ENCODE measurements at places on chromosomes 1 and 21.

DNA sequence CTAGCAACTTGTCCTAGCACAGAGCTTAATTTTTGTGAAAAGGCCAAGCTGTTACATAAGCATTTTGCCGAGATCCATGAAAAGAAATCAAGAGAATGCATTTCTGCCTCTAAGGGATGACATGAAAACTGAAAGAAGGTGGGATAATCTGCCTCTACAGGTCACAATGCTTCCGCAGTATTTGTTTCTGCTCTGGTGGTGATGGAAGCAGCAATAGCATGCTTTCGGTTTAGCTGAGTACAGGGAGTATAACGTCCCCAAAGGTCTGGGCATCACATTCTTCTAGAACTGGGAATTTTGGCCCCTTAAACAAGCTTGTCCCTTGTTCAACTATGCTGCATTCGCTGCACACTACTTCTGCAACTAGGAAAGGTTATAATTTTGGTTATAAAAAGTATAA is 14.4 kb upstream of the MAGI3 start:
- DNase-seq: no peak

DNA sequence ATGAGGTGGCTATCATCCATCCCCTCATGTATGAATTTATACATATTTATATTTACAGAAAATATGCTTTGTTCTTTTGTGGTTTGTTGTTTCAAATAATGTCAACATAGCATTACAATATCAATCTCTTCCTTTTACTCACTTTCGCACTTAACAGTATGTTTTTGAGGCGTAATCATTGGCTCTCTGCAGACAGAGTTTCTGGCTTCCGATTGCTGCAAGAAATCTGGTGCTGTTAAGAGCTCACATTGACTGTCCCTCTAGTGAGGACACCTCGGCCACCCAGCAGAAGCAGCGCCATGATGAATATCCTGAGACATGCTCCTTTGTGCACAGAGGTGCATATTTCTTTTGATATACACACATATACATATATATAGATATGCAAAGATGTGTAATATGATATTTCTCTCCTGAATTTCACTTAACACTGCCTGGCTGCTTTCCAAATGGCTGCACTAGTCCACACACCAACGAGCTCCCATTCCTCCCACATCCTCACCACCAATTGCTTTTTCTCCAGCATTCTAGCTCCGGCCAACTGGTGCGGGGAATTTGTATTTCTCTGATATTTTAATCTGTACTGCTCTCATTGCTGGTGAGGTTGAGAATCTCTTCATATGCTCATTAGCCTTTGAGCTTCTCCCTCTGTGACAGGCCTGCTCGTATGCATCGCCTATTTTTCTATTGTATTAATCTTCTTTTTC is 248.4 kb downstream of the SIPA1L2 start:
- DNase-seq: no peak

- peak; percentile 74 for DNase-seq
Observed at GRCh38 chr1:242523719-242524570, 552 bp downstream of the PLD5 start.

GRCh38 chr1:205434738-205435137 is 12.9 kb upstream of the LEMD1 start:
- DNase-seq: no peak

DNA sequence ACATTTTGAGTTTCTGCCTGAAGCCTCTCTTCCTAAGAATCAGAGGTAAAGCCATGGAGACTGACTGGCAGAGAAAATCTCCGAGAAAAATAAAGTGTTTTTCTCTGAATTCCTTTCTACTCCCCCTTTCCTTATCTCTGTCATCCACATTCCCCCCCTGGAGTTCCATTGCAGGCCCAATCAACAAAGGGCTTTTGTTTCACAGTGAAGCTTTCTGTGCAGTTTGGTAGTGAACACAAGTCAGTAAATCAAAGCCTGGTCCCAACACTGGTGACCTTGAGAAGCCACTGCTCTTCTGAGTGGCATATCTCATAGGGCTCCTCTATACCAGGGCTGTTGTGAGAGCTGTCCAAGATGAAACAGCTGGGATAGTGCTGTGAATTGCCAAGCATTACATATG is 228.4 kb downstream of the SEC16B start:
- DNase-seq: no peak

DNA sequence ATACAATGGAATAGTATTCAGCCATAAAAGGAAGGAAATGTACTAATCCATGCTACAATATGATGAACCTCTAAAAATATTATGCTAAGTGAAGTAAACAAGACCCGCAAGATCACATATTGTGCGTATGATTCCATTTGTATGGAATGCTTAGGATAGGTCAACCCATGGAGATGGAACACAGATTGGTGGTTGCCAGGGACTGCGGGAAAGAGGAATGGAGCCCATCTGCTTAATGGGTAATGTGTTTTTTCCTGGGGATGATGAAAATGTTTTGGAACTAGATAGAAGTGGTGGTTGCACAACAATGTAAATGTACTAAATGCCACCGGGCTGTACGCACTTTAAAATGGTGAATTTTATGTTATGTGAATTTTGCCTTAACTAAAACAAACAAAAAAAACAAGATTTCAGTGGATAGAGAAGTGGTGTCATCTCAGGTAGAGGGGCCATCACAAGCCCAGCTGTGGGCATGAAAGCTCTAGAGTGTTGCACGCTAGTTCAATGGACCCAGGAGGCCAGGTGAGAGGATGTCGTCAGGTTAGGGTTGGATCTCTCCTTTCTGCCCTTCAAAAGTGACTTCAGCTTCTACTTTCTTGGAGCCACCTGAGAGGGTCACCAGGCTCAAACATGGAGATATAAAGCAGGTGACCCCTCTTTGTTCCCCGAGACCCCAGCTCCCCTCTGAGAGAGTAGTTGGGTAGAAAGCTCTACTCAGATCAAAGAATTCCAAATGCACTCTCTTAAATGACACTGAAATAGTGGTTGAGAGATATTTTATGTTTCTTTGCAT is 2.5 kb downstream of the C1orf115 start:
- no peak for DNase-seq

DNA sequence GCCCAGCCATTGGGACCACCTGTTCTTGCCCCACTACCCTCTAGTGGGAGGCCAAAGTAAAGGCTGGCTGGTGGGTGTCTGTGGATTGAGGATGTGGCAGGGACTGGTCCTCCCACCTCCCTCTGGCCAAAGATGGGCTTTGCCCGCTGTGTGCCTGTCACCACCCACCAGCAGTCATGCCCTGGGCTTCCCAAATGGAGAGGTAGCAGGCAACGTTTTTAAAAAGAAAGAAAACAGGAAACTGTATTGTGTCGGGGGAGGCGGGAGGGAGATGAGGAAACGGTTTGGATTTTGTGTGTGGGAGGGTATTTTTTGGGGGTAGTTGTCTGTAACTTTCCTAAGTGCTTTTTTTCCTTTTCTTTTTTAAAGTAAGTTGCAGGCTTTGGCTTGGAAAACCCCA is 30.1 kb downstream of the SZRD1 start:
- DNase-seq: no peak

- DNase-seq: no peak
Observed at GRCh38 chr1:111904478-111905218, 84.8 kb downstream of the KCND3 start.

DNA sequence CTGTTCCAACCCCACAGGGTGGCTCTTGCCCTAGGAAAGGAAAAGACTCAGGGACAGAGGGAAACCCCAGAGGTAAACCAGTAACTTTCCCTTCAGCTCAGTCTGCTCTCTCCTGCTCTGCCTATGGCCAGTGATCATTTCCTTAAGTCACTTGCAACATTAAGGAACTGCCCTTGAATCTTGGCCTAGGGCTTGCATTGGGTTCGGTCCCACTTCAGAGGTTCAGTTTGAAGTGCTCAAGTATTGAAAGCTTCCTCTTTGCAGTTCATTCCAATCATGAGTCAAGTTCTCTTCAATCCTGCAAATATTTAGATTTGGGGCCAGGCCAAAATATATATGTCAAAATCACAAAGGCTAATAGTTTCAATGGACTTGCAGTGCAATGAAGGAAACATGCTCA is 97.7 kb upstream of the IRF2BP2 start:
- no peak for DNase-seq

GRCh38 chr1:5955479-5955977 is 36.7 kb downstream of the NPHP4 start:
- DNase-seq: no peak

DNA sequence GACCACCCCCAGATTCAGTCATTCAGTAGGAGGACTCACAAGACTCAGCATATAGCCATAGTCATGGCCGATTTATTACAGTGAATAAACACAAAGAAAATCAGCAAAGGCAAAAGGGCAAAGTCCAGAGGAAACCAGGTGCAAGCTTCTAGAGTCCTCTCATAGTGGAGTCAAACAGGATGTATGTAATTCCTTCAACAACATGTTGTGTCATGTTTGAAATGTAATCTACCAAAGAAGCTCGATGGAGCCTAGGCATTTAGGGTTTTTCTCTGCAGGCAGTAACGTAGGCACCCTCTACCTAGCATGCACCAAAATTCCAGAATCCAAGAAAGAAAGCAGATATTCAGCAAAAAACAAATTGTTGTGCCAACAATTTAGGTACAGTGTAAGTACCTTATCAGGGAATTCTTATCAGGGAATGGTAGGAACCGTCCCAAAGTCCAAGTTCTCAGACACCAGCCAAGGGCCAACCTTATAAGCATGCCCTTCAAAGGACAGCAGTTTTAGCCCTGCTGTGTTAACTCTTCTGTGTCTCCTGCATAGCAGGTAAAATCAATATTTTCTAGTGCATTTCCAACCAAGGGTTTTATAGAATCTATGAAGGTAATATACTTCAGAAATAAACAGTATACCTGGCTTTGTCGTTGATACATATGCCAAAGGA is 16.1 kb upstream of the SLAMF6 start:
- no peak for DNase-seq

- no peak for DNase-seq
Observed at GRCh38 chr1:98516306-98516705, 145.2 kb upstream of the SNX7 start.

DNA sequence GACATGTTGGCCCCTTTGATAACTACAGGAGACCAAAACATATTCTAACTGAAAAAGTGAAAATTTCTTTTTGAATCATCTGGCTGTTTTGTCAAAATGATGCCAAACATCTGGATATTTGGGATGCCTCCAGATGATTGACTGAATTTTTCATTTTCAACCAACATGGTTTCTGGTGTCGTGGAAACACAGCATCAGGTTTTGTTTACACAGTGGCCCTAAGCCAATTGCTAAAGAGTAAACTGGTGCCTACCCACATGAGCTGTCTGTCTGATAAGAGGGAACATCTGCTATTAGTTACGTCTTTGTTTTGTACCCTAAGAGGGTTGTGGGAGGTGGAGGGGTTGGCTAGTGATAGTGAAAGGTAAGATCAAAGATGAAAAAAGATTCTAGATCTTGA is 204.8 kb downstream of the KCNK2 start:
- no peak for DNase-seq

DNA sequence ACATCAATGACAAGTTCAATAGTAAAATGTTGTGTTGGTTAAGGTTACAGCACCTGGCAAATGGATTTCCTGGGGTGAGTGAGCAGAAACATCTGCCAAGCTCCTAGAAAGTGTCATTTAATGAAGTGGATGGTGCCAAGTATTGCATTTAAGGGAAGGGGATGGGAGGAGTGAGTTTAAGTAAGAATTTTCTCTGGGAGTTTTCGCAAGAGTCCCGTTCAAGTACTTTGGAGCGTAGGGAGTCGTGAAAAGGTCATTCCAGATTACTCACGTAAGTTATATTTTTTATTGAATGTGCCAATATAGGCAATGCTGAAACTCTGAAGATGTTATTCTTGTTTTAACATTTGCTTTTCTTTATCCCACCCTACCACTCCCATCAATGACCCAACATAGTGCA is 117.4 kb upstream of the RAB3GAP2 start:
- no peak for DNase-seq

GRCh38 chr1:3898994-3899753 is 898 bp downstream of the C1orf174 start:
- DNase-seq: no peak

DNA sequence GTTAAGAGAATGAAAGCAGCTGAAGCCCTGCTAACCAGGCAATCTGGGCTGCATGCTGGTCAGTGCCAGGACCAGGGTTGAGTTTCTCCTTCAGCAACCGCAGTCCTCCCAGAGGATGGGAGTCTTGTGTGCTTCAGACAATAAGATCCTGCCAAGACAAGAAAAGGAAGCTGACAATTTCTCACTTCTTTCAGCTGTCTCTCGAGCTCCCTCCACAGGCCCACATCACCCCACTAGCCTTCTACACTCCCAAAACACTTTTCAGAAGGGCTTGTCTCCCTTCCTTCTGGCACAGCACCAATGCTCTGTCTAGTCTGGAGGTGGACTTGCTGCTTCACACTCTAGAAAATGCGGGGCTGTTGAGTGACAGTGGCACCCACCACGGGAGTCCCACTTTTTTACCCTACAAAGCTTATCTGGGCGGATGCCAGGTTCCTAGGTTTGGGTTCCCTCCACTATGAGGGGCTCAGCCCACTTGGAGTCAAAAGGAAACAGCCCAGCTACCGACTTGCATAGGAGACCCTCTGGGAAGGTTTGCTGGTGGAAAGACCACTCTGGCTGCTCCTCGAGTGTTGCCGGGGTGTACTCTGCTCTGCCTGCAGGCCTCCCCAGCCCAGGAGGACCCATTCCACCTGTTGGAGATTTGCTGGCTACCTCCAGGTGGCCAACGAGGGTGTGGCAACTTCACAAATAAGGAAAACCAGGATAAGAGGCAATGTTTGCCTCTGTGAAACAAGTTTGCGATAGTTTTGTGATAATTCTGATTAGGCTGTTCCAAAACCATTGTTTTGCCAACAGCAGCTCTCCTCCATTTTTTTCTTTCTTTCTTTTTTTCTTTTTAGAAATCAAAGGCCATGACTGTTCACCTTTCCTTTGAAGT is 68.9 kb downstream of the TENT5C start:
- no peak for DNase-seq

DNA sequence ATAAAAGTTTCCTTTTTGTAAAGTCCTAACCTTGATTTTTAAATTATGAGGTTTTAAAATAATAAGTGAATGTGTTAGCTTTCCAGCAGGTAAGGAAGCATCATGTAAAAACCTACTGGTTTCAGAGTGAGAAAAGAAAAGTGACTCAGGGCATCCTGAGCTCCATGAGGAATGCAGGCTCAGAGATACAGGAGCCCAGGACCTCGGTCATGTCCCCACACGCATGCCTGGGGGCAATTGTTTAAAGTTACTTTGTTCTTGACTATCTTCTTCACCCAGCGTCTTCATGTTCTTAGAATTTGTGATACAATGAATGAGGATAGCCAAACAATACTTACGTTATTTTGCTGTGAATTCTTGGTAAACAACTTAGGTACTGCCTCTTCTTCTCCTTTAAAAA is 117.4 kb upstream of the PLPPR5 start:
- DNase-seq: no peak

DNA sequence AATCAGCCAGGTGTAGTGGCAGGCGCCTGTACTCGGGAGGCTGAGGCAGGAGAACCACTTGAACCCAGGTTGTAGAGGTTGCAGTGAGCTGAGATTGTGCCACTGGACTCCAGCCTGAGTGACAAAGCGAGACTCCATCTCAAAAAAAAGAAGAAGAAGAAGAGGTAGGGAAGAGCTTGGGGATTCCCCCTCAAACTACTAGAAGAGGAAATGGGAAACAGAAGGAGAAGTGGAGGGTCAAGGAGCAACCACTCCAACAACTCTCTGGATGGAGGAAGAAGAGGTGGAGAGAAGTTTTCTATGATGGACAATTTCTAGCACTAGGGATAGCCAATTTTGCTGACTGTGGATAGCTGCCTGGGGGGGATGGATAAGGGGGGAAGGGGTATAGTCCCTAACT is 14.9 kb upstream of the SLAMF9 start:
- no peak for DNase-seq

All from progenitor cell of endocrine pancreas (in vitro differentiated cells).